Pancreas (tissue), 10 donors: ENCODE measurements at places on chromosomes 4 and X. TPM values are rescaled to one million over a fixed set of nuclear protein-coding genes. Genes with fewer than 3 reads are reported as not detected.

Gene ATP11C
- 5.8 TPM for total RNA-seq

Gene GABRQ
- not detected for total RNA-seq

Gene PPM1K
- total RNA-seq = 10.9 TPM

Gene ASMT
- total RNA-seq = not detected

Gene CTBP1
- total RNA-seq = 106 TPM

Gene VCX2
- not detected for total RNA-seq

DNA sequence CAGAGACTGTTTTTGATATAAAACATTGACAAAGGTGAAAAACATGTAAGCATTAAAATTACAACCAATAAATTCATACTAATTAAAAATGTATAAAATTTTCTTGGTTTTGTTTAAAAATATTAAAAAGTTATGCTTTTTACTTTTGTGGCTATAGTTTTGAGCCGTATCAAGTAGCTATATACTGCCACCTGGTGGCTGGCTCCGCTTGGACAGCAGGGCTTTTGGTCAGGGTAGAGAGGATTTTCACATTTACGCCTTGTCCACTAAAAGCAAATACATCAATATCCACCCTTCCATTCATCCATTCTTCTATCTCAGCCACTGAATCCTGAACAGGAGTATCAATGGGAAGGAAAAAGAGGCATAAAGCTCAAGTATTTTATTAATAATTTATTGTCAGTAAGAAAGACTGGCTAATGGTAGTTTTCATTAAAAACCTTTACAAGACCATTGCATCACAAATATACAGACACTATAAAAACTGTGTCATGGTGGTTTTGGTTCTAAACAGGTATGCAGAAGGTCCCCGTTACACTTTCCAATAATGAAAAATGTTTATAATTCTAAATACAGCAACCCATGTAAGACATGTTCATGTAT lies 32.1 kb upstream of the MTNR1A start:
- peak; percentile 71 for DNase-seq
- H3K27me3 ChIP-seq = no peaks in the 10 kb centered on the region
- no peak overlapping the region for H3K27ac ChIP-seq
- H3K4me1 ChIP-seq = no peaks in the 10 kb centered on the region
- H3K36me3 ChIP-seq = no peaks in the 10 kb centered on the region

DNA sequence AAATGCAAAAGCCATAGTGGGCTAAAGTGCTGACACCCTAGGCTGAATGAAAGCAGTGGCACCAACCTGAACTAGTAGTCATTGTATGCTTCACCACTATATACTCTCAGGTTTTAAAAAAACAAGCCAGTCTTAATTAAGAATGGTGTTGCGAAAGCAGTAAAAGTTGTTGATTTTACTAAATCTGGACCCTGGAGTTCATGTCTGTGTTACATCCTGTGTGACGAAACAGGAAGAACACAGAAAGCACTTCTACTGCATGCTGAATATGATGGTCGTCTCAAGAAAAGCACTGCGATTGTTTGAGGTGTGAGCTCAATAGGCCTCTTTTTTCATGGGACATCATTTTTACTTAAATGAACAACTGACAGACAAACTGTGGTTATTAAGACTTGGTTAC lies 24.2 kb upstream of the GDPD2 start:
- no peaks in the 10 kb centered on the region for H3K4me1 ChIP-seq
- no peak for DNase-seq
- H3K36me3 ChIP-seq = no peaks in the 10 kb centered on the region
- H3K27me3 ChIP-seq = no peaks in the 10 kb centered on the region
- H3K4me3 ChIP-seq = no peak overlapping the region

DNA sequence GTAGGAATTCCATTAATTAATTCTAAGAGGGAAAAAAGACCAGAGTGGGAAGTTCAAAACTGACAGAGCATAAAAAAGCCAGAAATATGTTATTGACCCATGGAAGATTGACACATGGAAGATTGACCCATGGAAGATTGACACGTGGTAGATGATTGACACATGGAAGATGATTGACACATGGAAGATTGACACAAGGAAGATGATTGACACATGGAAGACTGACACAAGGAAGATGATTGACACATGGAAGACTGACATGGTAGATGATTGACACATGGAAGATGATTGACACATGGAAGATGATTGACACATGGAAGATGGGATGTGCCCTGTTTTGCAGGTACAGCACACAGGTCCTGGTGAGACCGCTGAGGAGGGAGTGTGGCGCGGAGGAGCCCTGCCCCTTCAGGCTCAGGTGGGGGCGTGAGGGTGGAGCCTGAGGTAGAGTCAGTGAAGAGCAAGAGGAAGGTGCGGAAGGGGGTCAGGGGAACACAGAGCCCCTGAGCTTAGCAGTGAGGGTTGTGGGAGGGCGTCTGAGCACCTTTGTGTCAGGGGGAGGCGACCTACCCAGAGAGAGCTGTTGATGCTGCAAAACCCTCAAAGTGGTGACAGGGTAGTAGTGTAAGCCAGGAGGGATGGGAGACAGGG lies 15.8 kb upstream of the PDE6B start:
- no peak overlapping the region for H3K4me3 ChIP-seq
- no peak for DNase-seq
- no peaks in the 10 kb centered on the region for H3K36me3 ChIP-seq
- H3K27ac ChIP-seq = no peak overlapping the region

- no peaks in the 10 kb centered on the region for H3K36me3 ChIP-seq
- H3K27me3 ChIP-seq = peaks cover 11% of the 10 kb centered on the region
- H3K27ac ChIP-seq = no peak overlapping the region
Measured at GRCh38 chrX:43958529-43958928, 14.7 kb downstream of the NDP start.

DNA sequence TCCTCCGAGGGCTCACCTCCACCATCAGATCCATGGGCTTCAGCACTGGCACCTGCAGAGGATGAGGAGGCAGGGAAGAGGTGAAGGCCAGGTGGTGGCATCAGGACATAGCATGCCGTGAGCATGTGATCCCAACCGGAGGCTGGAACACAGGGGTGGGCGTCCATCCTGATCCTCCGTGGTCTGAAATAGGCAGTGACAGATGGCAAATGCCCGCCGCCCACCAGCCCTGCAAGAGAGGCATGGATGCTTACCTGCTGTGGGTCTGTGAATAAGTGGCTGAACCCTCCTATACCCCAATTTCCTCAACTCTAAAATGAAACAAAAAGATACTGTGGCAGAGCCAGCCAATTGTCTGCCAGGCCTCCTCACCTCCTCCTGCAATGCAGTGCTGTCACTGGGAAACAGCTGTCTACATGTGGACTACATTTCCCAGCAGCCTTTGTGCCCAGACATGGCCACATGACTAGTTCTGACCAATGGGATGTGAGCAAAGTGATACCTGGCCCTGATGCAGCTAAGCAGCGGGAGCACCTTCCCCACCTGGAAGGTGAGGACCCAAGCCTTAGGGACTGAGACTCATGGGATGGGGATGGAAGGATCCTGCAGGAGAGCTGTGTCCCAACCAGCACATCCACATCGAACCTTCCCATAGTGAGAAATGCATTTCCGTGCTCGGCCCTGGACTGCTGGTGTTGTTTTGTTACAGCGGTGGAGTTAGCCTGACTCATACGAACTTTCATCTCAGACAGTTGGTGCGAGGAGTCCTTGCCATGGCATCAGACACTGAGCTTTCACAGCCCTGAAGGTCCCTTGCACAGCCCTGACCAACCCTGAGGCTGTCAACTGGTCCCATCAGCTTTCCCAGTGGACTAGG lies 99.5 kb downstream of the PPP2R2C start:
- no peak overlapping the region for H3K4me3 ChIP-seq
- H3K36me3 ChIP-seq = no peaks in the 10 kb centered on the region
- no peaks in the 10 kb centered on the region for H3K27me3 ChIP-seq
- DNase-seq = peak; percentile 27
- H3K27ac ChIP-seq = no peak overlapping the region
- no peaks in the 10 kb centered on the region for H3K4me1 ChIP-seq

GRCh38 chrX:71618303-71618721 lies at the start of gene CXCR3:
Gene CXCR3 (minus strand): TSS chrX:71618511. CDS start chrX:71618449, 62 bp downstream.
- no peak within 1 kb of the TSS for H3K4me3 ChIP-seq
- H3K4me1 ChIP-seq = no peaks in the 10 kb centered on the region
- H3K27ac ChIP-seq = peak within 1 kb of the TSS; percentile 5
- H3K27me3 ChIP-seq = no peaks in the 10 kb centered on the region
- no peaks in the 10 kb centered on the region for H3K36me3 ChIP-seq
- DNase-seq = peak; percentile 38

GRCh38 chr4:29708473-29708872 lies 1011.7 kb upstream of the PCDH7 start:
- no peaks in the 10 kb centered on the region for H3K27me3 ChIP-seq
- H3K36me3 ChIP-seq = no peaks in the 10 kb centered on the region
- no peak for DNase-seq
- no peaks in the 10 kb centered on the region for H3K4me1 ChIP-seq
- H3K4me3 ChIP-seq = no peak overlapping the region

- no peaks in the 10 kb centered on the region for H3K4me1 ChIP-seq
- no peaks in the 10 kb centered on the region for H3K36me3 ChIP-seq
- H3K4me3 ChIP-seq = no peak overlapping the region
- H3K27me3 ChIP-seq = no peaks in the 10 kb centered on the region
- no peak for DNase-seq
- H3K27ac ChIP-seq = no peak overlapping the region
Measured at GRCh38 chr4:95949136-95949765, 109.4 kb downstream of the PDHA2 start.

DNA sequence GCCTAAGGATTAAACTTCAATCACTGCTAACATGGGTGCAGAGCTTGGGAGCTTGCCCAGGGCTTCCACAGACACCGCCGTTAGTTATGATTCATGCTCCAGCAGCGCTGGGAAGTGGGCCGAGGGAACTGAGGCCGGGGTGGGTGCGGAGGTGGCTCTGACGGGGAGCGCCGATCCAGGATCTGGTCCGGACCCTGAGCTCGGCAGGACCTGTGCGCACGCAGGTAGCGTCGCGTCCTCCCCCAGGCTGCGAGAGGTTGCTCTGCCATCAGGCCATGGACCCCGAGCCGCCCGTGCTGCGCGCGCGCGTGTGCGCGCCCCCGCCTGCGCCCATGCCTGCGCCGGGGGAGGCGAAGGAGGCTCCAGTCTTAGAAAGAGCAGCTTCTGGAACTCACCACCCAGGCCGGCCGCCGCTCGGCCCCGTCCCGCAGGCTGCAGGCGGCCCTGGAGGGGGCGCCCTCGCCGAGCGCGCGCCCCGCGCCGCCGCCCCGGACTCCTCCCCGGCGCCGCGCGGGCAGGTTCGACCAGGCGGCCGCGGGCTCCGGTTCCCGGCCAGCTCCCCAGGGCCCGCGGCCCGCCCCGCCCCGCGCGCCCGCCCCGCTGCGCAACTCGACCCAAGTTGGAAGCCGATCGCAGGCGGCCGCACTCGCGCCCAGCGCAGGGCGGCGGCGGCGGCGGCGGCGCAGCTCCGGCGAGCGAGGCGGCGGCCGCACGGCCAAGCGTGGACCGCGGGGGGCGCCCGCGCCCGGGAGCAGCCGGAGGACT lies 732 bp upstream of the ADRA2C start:
- no peaks in the 10 kb centered on the region for H3K4me1 ChIP-seq
- peak overlapping the region; percentile 36 for H3K4me3 ChIP-seq
- H3K36me3 ChIP-seq = no peaks in the 10 kb centered on the region
- no peaks in the 10 kb centered on the region for H3K27me3 ChIP-seq
- H3K27ac ChIP-seq = peak overlapping the region; percentile 41

DNA sequence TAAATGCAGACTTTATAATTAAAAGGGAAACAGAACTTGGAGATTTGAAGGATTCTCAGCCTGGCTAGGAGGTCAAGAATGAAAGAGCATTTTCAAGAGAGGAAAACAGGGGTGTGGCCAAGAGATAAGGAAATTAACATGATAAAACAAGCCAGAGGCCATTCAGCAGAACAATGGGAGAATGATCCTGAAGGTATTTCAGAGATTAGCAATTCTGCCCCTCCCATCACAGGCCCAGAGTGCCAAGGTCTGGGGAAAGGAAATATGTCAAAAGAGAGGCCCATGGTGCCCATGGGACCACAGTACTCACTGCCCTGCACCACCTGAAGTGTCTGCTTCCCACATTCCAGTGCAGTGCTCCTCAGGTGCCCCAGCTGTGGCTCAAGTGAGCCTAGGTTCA lies 188.5 kb upstream of the STS start:
- DNase-seq = no peak
- H3K4me1 ChIP-seq = no peaks in the 10 kb centered on the region
- H3K27ac ChIP-seq = no peak overlapping the region
- H3K36me3 ChIP-seq = no peaks in the 10 kb centered on the region
- no peak overlapping the region for H3K4me3 ChIP-seq
